ENCODE measurements at places on chromosomes 3 and 15.

GRCh38 chr3:112127522-112128494 is 5.2 kb downstream of the GCSAM start:
- no peak for DNase-seq

GRCh38 chr3:71991046-71991445 is 206.1 kb upstream of the PROK2 start:
- DNase-seq = no peak

DNA sequence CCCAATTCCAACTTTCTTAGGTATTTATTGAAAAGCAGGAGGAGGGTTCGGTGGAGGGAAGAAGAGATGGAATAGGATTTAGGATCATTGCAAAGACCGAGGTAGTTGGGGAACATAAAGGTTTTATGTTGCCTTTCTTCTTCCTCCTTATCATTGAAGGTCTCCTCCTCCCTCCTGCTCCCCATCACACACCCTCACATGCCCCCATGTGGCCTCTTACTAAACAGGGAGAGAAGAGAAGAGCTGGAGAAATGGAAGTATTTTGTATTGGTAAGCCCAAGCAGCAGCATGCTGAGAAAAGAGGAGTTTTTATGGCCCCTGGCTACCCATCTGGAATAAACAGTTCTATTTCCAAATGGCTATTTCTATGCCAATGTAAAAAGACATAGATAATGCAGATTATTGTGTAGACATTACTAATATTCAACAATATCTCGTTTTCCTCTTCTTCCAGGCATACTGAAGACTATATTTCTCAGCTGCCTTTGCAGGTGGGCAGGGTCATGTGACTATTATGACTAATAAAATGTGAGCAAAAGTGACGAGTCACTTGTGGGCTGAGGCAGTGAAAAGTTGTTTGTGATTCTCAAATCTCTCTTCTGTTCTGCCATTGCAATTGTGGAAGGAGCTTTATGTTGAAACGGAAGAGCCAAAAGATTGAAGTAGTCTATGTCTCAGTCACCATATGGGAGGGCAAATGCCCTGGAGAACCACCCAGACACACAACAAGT is 5.2 kb upstream of the GPR176 start:
- no peak for DNase-seq

- no peak for DNase-seq
These were observed 6.1 kb downstream of the GRAMD1C start for GRCh38 chr3:113844622-113845222.

- DNase-seq = no peak
These were observed 132.6 kb downstream of the PLD1 start for GRCh38 chr3:171677706-171678105.

DNA sequence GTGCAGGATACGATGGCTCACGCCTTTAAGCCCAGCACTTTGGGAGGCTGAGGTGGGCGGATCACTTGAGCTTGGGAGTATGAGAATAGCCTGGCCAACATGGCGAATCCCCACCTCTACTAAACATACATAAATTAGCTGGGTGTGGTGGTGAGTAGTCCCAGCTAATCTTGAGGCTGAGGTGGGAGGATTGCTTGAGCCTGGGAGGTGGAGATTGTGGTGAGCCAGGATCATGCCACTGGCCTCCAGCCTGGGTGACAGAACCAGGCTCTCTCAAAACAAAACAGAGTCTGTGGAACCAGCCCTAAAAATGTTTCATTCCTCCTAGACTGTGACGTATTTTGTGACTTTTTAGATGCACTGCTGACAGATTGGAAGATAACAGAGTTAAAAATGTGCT is 34.3 kb upstream of the RAD51 start:
- no peak for DNase-seq

- no peak for DNase-seq
These were observed 9.4 kb upstream of the COPG1 start for GRCh38 chr3:129239991-129240390.

- DNase-seq = no peak
These were observed 549.5 kb upstream of the GOLIM4 start for GRCh38 chr3:168645180-168645579.

DNA sequence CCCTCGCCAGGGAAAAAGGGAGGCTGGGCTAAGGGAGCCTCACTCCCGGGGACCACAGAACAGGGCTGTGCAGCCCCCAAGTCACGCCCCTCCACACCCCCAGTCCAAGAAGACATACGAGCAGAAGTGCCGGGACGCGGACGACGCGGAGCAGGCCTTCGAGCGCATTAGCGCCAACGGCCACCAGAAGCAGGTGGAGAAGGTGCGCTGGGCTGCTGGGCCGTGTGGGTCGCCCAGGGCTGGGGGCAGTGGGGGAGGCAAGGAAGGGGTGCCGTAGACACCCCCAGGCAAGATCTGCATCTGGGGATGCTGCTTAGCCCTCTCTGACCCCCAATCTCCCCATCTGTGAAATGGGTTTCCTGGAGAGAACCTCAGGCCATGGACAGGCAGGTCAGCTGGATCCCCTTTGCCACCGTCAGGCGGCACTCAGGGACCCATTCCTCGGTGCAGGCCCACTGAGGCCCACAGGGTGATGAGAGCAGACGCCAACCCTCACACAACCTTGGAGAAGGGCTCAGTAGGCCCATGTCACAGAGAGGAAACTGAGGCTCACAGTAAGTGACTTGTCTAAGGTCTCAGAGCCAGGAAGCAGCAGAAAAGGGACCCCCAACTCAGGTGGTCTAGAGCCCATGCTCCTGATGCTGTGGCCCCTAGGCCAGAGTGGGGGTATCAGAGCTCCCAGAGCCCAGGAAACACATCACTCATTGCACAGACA is 33.7 kb downstream of the PSTPIP1 start:
- DNase-seq = no peak

DNA sequence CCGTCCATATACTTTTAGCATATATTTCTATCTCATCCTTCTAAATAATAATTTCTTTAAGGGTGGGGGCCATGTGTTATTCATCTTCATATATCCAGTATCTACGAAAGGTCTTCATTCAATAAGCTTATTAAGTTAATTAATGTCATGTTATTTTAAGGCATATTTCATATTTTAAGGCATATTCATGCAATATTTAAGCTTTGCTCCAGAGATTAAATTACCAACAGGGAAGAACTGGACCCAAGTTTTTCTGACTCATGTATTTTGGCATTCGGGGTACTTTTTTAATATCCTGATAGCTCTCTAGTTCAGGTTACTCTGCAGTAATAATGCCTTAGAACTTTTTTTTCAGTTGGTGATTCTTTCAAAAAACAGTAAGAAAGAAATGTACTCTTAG is 27.4 kb downstream of the PHC3 start:
- no peak for DNase-seq

DNA sequence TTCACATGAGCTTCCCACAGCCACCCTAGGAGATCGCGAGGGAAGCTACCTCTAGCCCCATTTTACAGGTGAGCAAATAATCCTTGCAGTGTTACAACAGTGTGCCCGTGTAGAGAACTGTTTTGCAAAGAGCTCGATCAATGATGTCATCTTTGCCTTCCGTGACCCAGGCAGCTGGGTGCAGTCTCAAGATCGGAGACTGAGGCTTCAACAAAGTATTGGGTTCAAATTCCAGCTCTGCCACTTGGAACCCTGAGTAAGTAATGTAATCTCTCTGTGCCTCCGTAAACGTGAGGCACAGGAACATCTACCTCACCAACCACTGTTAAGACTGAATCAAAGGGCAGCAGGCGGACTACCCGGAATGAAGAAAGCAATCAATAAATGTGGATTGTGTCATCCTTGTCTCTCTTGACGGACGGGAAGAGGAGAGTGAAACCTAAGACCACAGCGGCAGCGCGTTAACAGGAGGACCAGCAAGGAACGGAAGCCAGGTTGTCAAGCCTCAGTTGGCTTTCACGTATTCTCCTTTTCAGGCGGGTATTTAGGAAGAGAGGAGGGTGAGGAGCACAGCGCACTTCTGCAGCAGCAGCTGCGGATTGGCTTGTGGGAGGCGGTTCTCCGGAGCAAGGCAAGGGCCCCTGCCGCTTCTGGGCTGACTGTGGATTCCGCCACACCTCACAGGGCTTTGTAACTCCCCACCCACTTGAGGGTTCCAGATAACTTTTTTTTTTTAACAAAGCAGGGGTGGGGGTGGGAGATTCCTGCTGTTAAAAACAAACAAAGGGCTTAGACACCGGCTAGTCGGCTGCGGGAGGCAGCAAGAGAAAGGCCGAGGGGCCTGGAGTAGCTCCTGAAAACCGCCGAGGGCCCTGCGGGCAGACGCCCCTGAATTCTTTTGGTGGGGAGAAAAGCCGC is 1.5 kb upstream of the SMAD3 start:
- DNase-seq = no peak

DNA sequence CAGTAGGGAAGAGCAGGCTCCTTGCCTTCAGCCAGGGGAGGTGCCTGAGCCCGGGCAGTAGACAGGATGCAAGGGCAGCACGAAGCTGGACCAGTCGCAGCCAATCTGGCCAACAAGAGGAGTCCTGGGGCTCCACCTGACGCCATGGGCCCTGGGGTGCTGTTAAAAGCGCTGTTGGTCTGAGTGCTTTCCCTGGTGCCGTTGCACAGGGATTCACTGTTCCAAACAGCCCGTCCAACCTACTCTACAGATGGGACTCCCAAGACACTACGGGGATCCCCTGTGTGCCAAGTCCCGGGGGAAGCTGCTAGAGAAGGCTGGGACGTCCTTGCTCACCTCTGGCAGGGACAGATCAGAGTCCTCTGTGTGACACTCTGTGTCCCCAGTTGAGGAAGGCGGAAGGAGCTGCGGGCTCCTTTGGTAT is 632 bp downstream of the CTSH start:
- DNase-seq = no peak

DNA sequence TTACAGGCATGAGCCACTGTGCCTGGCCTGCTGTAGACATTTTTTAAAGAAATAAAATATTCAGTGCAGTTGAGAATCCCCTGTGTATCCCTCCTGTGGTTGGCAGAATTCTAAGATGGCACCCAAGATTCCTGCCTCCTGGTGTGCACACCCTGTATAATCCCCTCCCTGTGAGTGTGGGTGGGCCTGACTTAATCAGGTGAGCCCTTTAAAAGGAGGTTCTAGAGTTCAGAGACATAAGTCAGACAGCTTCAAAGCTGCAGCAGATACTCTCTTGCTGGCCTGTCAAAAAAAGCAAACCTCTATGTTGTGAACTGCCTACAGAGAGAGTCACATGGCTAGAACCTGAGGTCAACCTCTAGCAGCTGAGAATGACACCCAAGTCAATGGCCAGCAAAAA is 7.0 kb upstream of the VIPR1 start:
- DNase-seq = no peak

DNA sequence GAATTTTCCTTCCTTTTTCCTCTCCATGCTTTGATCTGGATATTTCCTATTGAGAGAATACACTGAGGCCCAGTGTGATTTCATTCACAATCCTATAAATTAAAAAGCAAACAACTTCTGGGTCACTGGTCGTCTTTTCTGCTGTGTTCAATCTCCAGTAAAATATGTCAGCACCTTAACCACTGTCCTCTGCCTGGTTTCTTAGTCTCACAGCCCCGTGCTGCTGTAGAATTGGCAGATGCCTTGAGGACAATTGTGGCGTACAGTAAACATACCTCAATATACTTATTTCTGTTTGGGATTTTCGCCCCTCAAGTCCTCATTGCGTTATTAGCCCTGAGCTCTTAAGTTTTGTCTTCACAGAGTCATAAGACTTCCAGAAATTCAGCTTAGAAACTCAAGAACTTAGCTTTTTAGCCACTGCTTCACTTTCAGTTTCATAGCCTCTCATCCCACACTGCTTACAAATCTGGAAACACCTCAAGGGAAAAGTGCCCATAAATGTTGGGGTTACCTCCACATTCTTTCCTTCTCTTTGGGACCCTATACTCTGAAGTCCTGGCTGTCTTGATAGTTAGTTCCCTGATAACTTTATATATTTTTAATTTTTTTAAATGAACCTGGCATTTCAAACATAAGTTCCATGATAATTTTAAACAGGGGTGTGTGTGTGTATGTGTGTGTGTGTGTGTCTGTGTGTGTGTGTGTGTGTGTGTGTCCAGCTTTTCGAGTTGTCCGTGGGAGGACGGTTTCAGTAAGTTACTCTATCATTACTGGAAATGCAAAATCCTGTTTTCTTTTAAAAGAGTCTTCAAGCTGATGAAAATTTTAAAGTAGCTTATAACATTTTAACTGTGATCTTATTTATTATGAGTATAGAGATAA is 238.4 kb upstream of the CTDSPL start:
- DNase-seq = no peak

DNA sequence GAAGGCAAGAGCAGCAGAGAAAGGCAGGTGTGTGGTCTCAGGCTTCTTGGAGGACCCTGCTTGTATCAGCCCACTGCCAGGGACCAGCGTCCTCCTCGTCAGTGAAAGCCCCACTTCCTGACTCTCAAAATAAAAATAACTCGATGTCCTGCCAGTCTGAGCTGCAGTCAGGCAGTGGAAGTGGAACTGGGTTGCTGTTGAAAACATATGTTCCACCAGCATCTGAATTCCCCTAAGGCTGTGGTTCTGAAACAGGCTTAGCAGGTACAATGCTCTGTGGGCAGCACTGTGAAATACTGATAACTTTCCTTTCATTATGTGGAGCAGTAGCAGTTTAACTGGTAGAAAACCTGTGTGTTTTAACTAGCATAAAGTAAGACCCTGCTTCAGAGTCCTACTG is 121.6 kb upstream of the EIF1B start:
- no peak for DNase-seq

GRCh38 chr3:34213478-34213877 is 415.0 kb downstream of the PDCD6IP start:
- no peak for DNase-seq

GRCh38 chr15:36791844-36792571 is 212.6 kb downstream of the CDIN1 start:
- DNase-seq = no peak

DNA sequence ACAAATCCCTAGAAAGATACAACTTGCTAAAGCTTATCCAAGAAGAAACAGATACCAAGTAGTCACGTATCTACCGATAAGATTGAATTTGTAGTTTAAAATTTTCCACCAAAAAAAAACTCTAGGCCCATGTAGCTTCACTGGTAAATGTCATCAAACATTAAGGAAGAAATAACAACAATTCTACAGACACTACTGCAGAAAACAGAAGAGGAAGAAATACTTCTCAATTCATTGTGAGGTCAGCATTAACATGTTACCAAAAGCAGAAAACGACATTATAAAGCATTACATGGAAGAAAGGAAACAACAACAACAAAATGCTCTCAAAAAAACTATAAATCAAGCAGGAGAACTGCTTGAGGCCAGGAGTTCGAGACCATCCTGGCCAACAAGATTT is 27.5 kb upstream of the TM4SF19 start:
- DNase-seq = no peak

- no peak for DNase-seq
These were observed 9.0 kb downstream of the SSUH2 start for GRCh38 chr3:8635631-8636030.

GRCh38 chr3:124691599-124691998 is 38.7 kb upstream of the UMPS start:
- DNase-seq = no peak

- DNase-seq = no peak
These were observed 28.6 kb downstream of the SLC27A2 start for GRCh38 chr15:50210462-50211157.

DNA sequence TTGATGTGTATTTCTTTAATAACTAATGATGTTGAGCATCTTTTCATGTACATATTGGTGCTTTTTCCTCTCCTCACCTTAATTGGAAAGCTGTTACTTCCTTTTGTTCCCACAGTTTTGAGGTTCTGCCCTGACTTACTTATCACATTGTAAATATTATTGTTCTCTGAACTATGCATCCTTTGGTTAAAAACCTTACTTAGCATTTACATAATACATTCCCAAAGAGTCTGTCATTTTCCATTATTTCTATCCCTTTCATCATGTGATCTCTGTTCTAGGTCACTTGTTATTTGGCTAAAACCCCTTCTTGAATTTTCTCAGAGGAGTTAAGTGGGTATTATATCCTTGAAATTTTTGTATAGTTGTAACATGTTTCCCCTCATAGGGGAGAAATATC is 33.0 kb downstream of the SLC12A6 start:
- DNase-seq = no peak
